RWPE2 (cell line): ENCODE measurements at places on chromosomes 11 and 22.
A peak's percentile ranks its signal among the peaks of the same experiment; 100 is the strongest.

GRCh38 chr11:45649544-45650165 is 15.8 kb downstream of the CHST1 start:
- DNase-seq: no peak

GRCh38 chr22:43230971-43231723 is 44.2 kb upstream of the TTLL12 start:
- no peak for DNase-seq

DNA sequence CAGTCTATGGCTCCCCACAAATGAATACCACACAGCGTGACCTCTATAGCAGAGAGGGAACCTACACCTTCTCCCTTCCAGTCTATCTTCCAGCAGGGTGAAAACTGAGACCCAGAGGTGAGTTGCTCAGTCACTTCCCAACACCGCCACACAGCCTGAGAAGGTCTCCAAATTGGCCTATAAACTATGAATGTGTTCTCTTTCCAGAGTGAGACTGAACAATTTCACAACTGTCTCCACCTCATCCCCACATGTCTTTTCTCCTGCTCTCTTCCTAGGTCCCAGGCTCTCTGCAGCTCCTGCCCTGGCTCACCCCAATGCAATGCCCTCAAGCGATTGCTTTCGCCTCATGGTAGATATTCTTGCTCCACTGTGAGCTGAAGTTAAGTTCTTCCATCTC is 14.0 kb downstream of the CLMP start:
- no peak for DNase-seq

GRCh38 chr11:28598531-28598930 is 490.3 kb downstream of the METTL15 start:
- no peak for DNase-seq

DNA sequence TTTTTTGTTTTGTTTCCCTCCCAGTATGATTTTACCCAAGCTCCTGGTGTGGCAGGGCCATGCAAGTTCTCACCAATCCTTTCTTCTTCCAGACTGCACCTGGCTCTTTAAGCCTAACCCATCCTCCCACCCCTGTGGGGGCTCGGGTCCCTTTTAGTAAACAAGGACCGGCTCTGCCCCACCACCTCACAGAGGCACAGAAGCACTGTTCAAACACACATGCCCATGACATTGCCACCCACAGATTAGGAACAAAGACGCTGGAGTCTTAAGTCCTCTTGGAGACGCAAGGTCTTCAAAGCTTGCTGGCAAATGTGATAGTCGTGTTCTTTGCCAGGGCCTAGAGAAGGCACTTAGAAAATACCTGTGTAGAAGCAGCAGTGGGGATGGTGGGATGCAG is 18.9 kb downstream of the UQCR10 start:
- no peak for DNase-seq

DNA sequence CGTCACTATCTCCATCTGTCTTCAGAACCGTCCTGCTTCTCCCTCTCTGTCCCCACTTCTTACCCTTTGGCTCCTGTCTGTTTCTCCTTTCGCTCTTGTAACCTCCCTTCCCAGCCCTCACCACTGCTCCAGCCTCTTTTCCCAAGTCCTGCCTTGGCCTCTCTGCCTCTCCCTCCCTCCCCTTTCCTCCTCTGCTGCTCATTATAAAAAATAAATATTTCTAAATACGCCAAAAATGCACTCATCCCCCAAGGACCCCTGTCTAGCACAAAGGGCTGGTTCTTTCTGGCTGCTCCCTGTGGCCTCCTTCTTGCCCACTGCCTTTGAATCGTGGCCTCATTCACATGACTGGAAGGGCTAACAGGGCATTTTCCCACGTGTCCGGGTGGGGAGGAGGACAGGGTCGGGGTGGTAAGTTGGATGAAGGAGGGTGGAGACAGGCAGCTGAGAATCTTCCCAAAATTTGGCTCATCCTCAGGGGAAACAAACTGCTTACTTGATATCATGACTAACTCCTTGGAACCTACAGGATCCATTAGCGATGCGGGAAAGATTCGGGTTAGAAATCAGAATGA is 26.4 kb upstream of the OAF start:
- DNase-seq: no peak

GRCh38 chr22:18133452-18133851 is 16.5 kb upstream of the USP18 start:
- DNase-seq: no peak

GRCh38 chr11:70059971-70060370 is 18.1 kb upstream of the ANO1 start:
- DNase-seq: no peak

- no peak for DNase-seq
Measured at GRCh38 chr11:76624500-76625379, 45.8 kb downstream of the LRRC32 start.

GRCh38 chr22:30704978-30705377 is 10.3 kb downstream of the OSBP2 start:
- no peak for DNase-seq

- DNase-seq: no peak
Measured at GRCh38 chr11:35088676-35089075, 50.3 kb upstream of the CD44 start.

- DNase-seq: peak; percentile 31
Measured at GRCh38 chr11:69797156-69797555, 22.0 kb upstream of the FGF4 start.

GRCh38 chr22:49712195-49712791 is 115.4 kb downstream of the BRD1 start:
- DNase-seq: no peak

- no peak for DNase-seq
Measured at GRCh38 chr22:17569971-17570511, 6.7 kb downstream of the SLC25A18 start.

DNA sequence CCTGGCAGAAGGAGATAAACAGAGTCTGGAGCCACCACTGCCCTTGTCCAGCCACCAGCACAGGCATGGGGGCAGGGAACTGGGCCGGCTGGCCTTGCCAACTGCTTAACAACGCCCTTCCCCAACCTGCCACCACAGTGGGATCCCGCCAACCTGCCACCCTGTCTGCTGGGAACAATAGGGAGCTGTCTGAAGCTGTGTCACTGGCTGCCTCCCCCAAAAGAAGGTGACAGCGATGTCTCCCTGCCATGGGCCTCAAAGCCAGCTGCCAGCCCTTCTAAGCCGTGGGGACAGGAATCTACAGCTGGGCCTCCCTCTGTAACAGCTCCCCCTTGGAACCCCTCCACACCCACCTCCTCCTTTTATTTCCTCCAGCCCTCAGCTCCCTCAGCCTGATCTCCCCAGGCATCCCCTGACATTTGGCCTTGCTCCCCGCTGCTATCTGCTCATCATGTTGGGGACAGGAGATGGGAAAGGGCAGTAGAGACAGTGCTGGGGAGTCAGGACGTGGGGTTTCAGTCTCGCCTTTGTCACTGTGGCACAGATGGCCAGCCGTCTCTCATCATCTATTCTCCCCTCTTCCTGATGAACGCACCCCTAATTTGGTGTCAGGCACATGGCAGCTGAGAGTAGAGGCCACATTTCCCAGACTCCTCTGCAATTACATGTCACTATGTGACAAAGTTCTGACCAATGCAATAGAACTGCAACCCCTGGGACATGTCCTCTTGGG is 51.3 kb upstream of the PRDM11 start:
- DNase-seq: no peak

GRCh38 chr11:36091256-36091811 is 147.5 kb downstream of the LDLRAD3 start:
- no peak for DNase-seq

GRCh38 chr11:13318498-13319295 is 41.1 kb downstream of the BMAL1 start:
- DNase-seq: no peak

DNA sequence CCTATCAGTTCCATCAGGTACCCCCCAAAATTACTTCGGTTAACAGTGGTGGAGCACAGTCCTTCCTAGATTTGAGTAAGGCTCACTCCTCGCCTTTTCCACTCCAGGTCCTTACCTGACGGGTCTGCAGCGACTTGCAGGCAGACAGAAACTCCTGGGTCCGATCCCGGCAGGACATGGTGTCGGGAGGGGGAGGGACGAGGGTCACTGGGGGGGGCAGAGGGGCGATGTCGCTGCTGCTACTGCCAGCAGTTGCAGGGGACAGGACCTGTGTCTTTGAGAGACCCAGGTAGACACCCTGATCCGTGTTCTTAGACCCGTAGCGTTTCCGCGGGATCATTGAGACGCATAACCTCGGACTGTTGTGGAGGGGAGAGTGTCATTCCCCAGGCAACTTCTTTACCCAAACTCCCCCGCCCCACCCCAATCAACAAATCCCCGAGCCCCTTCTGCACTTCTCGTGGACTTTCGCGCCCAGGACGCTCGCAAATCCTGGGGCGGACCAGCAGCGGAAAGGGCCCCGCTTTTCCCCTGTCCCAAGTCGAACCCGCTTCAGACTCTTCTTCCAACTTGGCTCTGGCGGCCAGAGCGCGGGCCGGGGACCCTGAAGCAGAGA is 839 bp downstream of the STX5 start:
- DNase-seq: no peak

- DNase-seq: no peak
Measured at GRCh38 chr22:35600476-35600875, 16.7 kb downstream of the MB start.

DNA sequence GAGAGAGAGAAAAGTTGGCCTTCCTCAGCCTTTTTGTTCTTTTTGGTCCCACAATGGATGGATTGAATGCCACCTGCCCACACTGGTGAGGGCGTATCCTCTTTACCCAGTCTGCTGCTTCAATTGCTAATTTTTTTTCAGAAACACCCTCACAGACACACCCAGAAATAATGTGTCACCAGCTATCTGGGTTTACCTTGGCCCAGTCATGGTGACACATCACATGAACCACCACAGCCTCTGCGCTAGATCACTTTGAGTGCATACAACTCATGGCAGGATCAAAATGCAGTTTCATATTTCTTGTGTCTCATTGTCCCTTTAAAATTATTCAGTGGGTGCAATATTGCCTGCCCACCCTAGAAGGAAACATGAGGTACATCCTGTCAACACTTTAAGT is 63.3 kb downstream of the ADAMTS15 start:
- DNase-seq: no peak

DNA sequence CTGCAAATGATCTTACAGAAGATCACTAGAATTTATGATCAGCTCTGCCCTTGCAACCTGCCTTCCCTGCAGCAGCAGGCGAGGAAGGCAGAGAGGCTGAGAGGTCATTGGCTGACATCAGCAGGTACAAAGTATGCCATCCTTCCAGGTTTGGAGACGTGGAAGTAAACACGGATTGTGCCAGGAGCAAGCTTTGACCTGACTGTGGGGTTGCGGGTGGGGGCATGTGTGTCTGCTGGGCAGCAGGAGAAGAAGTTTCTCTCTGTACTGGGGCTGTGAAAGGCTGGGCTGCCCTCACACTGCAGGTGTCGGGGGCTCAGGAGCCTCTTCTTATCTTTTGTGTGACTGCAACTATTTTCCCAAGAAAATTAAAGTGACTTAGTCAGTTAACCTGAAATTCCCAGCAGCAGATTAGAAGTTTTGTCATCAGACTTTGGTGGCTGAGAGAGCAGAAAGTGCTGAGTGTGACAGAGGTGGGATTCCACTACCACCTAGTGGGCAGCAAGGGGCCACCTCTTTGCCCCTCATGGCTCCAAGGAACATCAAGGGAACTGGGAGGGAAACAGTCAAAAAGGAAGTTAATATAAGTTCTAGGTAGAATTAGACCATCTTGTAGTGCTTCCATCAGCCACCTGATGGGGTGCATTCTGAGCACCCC is 565.9 kb downstream of the ETS1 start:
- no peak for DNase-seq

- no peak for DNase-seq
Measured at GRCh38 chr22:44329179-44329796, 16.5 kb upstream of the SHISAL1 start.

GRCh38 chr22:23402275-23403151 is 177.6 kb downstream of the IGLL1 start:
- DNase-seq: peak; percentile 73

GRCh38 chr11:48116437-48117228 is 100.0 kb upstream of the OR4B1 start:
- no peak for DNase-seq
